ENCODE measurements at places on chromosomes 3 and 15. TPM values are rescaled to one million over a fixed set of nuclear protein-coding genes. Genes with fewer than 3 reads are reported as not detected.

DNA sequence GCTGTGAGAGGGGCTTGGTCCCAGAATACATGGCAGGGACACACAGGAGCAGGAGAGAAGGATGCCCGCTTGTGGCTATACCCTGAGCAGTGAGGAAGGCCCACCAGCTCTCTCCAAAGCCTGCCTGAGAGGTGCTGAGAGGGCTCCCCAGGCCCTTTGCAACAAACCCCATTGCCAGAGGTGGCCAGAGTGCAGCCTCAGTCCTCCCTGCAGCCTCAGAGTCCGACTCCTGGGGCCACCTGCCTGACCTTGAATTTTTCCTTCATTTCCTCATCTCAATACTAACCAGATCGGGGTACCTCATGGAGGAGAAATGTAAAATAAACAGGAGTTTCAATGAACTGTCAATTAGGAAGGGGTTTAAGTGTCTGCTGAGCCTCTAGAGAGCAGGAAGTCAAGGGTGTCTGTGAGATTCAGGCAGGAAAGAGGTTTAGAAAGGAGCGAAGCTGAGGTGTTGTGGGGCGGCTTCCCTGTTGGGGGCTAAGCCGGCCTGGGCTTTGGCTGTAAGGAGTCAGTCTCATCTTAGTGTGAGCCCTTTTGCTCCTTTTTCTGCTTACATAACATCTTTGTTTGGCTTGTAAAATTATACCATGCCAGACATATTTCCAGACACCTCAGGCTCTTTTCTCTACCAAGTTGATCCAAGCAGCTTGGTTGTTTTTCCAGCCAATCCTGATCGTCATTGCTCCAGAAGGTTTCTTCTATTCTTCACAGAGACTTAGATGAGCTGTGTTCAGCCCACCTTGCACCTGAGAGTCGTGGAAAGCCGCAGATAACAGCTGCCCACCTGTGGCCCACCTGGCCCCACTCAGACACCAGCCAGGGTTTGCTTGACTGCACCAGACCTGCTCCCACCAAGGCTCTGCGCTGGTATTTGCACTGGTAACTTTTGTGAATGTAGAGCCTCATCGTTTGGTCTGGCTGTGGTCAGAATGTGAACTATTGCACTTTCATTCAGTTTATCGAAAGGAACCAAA lies 36.7 kb downstream of the CMTM7 start:
- DNase-seq = no peak

DNA sequence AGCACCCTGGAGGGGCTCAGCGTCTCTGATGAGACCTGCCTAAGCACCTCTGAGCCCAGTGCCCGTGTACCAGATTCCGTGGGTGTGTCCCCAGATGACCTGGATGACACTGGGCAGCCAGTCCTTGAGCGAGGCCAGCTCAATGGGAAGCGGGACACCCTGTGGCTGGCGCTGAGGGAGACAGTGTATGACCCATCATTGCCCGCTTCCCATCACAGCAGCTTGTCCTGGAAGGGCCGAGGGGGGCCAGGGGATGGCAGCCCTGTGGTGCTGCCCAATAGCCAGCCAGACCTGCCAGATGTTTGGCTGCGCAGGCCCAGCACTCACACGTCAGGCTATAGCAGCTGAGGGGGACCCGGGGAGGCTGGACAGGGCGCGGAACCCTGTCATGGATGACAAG lies 12.0 kb downstream of the DISP2 start:
- DNase-seq = no peak

GRCh38 chr15:86916671-86917360 lies 837.1 kb downstream of the AGBL1 start:
- no peak for DNase-seq

GRCh38 chr3:147620906-147621305 lies 211.7 kb downstream of the ZIC1 start:
- DNase-seq = no peak

DNA sequence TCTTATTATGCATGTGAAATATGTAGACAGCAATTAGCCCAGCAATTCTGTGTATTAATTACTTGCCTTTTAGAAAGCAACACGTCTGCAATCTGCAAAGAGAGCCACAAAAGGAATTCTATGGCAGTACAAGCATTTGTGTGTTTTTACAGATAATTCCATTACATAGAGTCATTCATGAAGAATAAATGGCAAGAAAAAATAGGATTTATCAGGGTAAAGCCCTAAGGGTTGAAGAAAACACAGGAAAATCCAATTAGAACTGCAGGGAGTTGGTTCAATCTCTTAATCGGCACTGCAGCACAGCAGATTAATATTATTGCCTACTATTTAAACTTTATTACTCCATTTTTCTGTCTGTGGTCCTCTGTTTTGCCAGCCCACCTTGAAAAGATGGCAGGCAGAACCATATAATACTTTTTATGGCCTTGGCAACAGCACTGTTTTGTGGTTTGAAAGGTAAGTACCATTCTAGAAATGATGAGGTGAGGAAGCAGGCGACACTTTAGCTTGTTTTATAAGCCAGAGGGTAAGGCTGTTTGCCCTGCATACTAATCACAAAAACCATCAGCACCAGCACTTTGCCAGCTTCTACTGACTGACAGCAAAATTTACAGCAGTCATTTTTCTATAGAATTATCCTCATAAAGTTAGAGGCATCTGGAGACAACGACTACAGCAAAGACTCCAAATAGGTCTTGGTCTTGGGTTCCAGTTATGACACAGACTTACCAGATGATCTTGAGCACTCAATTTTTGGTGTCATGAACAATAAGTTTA lies 638.2 kb upstream of the NAALADL2 start:
- no peak for DNase-seq

DNA sequence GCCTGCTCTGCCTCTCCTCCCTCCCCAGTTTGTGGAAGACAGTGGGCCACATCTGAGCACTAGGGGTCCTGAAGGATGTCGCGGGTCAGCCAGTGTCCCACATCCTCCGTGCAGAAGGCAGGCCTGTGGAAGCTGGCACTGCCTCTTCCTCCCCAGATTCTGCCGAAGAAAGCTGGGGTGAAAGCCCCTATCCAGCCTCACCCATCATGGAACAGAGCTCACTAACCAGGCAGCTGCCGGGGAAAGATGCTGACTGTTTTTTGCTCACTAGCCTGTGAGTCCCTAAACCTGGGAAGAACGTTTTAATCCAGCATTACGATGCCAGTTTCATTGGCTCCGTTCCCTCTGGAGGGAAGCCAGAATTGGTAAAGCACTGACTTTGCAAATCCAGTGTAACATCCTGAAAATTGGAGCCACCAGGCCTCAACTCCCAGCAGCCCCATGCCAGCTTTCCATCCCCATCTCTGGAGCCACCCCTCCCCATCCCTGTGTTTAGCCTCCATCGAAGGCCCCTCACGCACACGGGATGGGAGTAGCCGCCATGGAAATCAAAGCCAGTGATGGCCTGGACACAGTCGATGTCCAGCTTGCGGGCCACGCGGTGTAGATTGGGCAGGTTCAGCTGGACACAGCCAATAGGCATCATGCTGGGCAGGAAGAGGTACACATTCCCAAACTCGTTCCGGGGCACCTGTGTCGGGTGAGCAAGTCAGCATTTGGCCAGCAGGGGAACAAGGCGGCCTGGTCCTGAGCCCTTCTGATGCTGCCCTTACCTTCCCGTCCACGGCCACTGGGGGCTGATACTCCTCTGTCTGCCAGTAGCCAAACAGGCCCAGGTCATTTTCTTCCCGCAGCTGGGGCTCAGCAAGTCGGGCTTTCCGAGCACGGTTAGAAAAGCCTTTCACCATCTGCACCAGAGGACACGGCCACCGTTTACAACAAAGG lies 23.5 kb downstream of the TMEM43 start:
- DNase-seq = no peak

- peak; percentile 25 for DNase-seq
Observed at GRCh38 chr3:169604568-169604967, 58.9 kb downstream of the MECOM start.

DNA sequence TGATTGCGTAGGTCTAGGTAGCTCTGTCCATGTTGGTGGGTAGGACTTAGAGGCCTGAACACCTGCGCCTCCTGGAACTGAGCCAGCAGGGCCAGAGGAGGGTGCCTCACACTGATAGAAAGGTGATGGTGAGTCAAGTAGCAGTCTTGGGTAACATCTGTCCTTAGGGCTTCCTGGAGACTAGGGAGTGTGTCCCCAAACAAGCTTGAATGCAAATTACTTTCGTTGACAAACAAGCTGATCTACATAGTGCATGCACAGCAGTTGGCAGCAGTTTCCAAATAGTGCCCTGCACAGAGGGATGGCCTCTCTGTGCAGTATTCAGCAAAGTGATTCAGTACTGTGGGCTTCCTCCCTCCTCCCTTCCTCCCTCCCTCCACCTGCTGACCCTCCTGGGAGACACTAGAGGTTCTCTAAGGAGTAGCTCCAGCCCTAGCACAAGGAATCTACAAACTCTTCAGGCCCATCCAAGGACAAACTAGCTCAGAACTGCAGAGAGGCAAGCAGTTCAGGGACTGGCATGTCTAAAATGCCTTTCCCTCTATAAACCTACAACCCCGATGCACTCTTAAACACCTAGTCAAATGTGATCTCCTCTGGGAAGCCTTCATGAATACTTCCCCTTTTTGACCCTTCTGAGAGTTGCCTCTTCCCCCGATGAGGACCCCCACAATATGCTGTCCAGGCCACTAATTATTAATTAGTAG lies 61.0 kb downstream of the TLE3 start:
- DNase-seq = peak; percentile 66

- DNase-seq = no peak
Observed at GRCh38 chr3:178558637-178559036, 22.4 kb downstream of the KCNMB2 start.

DNA sequence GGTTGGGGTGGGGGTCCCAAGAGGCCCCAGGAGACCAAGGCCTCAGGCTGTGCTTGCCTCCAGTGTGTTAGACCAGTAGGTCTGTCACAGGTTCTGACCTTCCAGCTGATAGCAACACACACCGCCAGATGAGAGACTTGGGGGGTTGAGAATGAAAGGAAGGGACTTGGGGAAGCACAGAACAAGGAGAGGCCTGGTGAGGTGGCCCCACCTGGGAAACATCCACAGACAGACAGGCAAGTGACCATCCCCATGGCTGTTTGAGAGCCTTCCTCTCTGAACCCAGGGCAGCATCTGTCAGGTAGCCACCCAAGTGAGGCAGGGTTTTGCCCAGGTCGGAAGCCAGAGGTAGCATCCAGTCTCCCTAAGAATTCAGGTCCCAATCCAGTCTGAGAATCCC lies 35.0 kb upstream of the VPS8 start:
- no peak for DNase-seq

- no peak for DNase-seq
Observed at GRCh38 chr3:53067567-53067966, 21.7 kb upstream of the SFMBT1 start.

DNA sequence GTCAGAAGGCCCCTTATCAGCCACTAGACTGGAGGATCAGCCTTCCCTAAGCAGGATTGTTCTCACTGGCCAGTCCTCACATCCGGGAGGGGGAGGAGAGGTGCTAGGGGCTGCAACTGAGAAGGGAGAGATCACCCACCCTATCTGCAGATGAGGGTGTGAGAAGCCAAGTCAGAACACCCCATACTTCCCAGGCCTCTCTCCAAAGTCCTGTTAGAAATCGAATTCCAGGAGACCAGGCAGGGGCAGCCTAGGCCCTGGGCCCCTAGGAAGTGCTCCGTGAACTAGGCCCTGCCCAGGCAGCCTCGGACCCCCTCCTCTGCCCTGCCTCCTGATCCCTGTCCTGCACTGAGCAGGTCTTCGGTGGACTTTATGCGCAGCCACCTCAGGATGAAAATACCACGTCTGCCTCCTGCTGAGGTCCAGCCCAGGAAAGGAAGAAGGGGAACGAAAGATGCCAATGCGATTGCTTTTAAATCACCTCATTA lies 933 bp downstream of the DZIP1L start:
- peak; percentile 34 for DNase-seq

DNA sequence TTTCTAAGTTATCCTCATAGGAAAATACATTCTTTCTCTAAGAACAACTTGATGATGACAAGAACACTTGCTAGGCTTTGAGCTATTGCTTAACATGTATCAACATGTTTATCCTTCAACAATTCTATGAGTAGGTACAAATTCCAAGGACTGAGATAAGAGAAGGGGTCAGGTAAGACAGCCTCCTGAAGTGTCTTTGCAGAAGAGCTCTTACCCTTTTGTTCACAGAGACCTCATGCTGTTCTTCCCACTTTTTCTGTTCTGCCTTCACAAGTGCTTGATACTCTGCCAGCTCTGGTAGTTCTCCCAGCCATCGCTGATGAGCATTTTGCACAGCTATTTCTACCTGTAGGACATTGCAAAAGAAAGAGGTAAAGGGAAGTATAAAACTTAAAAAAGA lies 50.9 kb downstream of the CEP152 start:
- peak; percentile 17 for DNase-seq

DNA sequence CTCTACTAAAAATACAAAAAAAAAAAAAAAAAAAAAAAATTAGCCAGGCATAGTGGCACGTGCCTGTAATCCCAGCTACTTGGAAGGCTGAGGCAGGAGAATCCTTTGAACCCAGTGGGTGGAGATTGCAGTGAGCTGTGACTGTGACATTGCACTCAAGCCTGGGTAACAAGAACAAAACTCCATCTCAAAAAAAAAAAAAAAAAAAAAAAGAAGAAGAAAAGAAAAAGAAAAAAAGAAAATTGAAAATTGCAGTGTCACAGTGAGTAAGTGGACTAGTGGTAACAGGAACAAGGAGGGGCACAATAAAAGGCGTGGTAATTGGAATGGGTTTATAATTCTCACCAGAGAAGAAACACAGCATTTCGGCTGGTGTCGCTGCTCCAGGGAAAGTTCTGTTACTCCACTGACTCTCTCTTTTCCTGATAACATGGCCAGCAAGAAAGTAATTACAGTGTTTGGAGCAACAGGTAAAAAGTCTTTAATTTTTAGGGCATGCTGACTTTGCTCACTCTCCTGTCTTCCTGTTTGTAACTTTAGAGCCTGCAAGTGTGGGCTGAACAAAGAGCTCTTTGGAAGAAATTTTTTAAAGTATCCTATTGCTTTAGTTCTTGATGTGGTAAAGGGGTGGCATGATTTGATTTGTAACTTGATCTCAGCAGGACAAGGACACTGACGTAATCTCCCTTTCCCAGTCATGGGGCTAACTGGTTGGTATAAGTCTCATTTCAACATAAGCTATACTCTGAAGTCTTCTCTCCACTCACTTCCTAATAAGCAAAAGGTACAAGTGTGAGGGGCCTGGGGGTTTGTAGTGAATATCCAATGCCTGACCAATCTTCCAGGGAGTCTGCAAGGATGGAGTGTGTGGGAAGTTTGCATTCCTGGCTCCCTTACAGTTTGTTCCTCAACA lies 22.1 kb upstream of the TRA2B start:
- DNase-seq = peak; percentile 88

Gene SNX33
- total RNA-seq = 15.2 TPM

Gene LIPH
- 0.07 TPM for total RNA-seq

Gene CYP11A1
- total RNA-seq = not detected

Gene APBA2
- not detected for total RNA-seq

Gene GOLGA6L10
- 1.9 TPM for total RNA-seq

Gene COL6A5
- not detected for total RNA-seq

All from MCF 10A (cell line).